ENCODE measurements at places on chromosomes 2 and 18.

GRCh38 chr2:230416061-230416721 is at the start of gene SP100:
TSS of gene SP100 (plus strand) at chr2:230416201. CDS start at chr2:230416297, 96 bp downstream.
- DNase-seq: peak; percentile 80

- peak; percentile 83 for DNase-seq
These were observed 37.5 kb downstream of the TBC1D8 start for GRCh38 chr2:101113441-101114267.

DNA sequence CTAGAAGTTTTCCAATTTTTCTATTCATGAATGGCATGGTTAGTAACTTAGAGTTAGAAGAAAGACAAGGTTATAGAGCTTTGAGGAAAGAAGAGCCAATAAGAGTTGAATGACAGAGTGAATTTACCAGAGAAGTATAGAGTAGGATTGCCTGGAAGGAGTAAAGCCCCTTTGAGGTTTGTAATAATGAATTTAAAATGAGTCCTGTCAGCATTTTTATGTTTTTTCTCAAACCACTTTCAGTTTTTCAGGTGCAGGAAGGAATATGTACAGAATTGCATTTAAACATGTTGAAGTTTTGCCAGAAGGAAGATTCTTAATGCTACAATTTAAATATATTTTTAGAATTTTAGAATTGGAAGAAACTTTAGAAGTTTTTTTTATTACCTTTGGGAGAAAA is 408.3 kb downstream of the DSC3 start:
- no peak for DNase-seq

GRCh38 chr18:48394176-48394575 is 15.0 kb downstream of the ZBTB7C start:
- no peak for DNase-seq

- DNase-seq: no peak
These were observed 35.9 kb upstream of the SLC14A1 start for GRCh38 chr18:45688113-45688512.

DNA sequence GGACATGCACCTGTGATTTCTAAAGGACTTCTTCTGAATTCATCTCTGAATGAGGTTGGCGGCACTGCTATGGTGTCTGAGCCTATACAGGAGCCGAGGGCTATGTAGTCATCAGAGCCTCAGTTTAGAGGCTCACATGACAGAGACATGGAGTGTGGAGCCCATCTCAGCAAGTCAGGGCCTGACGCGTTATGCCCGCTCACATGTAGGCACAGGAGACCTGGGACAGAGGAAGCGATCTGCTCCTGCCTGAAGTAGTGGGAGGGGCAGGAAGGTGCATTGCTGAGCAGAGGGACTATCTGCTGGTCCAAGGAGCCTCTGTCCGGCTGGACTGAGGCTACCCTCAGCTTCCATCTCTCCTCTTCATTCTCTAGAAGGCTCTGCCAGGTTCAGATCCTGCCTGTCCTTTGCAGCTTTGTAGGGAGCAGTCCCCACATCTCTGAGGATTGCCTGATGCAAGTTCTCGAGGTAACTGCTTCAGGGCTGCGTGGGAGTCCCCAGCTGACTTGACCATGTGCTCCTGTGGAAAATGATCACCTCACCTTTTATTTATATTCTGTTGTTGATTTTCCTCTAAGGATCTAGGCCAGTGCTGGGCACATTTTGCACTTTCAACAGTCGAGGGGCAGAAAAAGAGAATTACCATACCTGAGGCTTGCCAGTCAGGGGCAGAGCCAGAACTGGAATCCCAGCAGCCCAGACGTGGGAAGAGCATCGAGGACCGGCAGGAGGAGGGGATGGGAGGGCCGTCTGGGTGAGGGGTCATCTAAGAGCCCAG is 16.6 kb downstream of the KLHL29 start:
- DNase-seq: no peak

DNA sequence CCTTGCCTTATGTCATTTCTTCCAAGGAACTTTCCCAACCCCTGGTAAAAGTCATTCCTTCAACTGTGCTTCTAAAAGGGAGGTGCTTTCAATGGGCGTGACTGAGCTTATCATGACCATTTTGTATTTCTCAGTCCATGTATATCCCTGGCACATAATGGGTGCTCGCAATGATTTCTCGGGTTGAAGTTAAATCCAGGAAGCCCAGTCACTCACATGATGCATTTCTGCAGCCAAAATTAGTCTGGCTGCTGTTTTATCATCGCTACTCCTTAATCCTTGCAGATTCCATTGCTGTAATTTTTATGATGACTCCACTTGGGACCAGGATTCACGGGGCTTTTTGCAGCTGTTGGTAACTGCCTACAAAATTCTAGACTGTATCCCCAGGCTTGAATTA is 25.9 kb upstream of the RFX8 start:
- DNase-seq: no peak

DNA sequence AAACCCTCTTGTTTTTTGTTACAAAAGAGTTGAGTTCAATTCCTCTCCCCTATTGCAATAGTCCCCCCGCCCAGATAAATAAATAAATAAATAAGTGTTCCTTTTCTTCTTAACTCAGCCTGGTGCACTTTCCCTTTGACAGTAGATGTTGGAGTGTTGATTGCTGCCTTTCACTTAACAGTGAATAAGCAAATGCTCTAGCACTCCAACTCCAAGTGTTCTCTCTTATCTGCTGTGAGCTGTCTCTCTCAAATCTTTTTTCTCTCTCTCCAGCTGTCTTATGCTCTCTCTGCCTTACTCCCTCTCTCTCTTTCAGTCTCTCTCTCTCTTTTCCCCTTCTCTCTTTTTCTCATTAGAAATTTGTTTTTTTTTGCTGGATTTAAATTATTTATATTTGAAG is 216.7 kb downstream of the TMX3 start:
- DNase-seq: no peak

GRCh38 chr2:167857416-167857815 is 390.0 kb downstream of the STK39 start:
- no peak for DNase-seq
